ENCODE measurements at places on chromosomes 11 and 22.

- no peak for DNase-seq
Measured at GRCh38 chr11:116511684-116512083, 261.1 kb downstream of the BUD13 start.

DNA sequence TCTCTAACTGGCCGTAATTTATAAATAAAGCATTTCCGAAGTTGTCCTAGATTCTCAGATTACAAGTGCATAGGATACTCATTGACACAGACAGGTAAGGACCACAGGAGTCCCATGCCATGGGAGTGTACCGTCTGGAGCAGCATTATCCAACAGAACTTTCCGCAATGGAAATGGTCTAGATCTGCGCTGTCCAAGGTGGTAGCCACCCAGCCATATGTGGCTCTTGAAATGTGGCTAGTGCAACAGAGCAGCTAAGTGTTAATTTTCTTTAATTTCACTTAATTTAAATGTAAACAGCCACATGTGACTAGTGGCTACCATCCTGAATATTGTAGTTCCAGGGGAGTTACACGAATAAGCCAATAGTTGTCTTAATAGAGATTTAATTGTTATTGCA, 71.3 kb downstream of the GALNT18 start:
- DNase-seq: no peak

DNA sequence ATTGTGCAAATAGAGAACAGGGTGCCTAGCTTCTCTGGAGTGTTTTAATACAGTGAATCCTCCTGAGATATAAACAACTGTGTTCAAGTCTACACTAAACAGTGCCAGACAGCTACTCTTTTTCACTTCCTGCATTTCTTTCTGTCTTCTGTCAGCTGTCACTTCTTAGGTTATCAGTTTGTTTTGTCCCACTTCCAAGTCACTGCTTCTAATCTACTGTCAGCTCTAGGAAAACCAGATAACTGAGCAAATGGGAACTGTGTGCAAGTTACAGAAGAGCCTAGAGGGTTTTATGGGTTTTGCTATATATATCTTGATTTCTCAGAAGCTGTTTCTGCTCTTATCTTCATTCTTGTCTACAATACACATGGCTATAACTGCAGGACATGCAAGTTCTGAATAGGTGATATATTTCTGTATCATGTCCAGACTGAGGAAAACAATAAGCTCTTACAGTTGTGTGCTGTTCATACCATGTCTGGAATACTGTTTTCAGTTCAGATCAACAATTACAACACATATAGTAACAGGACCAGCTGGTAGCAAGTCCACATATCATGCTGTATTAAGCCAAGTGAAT, 5.8 kb downstream of the PITPNB start:
- DNase-seq: peak; percentile 11

- DNase-seq: no peak
Measured at GRCh38 chr11:102545701-102546100, 15.2 kb upstream of the MMP7 start.

DNA sequence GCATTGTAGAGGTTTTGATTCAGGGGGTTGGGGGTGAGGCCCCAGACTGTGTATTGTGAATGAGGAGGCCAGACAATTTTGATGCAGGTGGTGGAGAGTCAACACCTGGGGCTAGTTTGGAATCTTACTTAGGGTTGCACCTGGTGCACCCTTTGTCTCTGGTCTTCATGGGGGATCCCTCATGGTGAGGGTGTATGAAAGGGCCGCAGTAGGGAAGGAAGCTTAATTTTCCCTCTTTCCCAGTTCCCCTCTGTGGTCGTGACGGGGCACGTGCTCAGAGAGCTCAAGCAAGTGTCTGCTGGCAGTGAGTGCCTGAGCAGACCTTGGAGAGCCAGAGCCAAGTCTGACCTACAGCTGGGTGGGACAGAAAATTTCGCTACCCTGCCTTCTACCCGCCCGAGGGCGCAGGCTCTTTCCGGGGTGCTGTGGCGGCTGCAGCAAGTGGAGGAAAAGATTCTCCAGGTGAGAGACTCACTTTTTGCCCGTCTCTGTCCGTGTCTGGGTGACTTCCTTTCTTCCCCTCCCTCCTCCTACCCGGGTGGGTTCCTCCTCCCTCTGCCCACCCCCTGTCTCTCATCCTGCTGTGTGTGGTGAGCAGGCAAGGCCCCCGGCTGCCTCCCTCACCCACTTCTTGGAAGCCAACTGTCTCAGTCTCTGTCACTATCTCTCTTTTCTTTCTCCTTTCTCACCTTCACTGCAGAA, 131.7 kb downstream of the MICAL2 start:
- no peak for DNase-seq

- peak; percentile 91 for DNase-seq
Measured at GRCh38 chr11:66022401-66023185, 3.7 kb downstream of the CATSPER1 start.

DNA sequence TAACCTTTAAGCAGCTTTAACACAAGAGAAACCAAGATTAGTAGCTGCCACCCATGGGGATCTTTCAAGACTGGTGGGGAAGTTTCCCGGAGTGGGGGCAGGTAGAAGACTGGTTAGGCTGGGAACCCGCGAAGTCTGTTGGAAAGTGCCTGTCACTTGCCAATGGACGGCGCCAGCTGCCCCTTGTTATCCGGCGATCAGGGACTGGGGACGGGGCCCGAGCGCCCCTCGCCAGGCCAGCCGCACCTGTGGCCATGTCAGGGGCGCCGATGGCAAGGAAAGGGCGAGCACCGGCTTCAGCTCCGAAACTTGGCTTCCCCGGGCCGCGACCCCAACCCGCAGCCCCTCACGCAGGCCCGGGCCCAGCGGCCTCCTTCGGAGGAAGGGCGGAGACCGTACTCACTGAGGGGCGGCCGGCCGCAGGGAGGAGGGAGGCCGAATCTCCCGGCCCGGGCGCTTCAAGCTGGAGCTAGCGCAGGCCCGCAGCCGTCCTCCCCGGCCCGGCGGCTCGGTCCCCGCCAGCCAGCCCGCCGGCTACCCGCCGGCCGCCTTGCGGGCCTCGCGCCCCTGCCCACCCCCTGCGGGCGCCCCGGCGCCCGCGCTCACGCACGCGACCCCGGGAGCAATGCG, 539 bp downstream of the EIF4ENIF1 start:
- DNase-seq: peak; percentile 63

- DNase-seq: no peak
Measured at GRCh38 chr11:5171856-5172255, 17.3 kb upstream of the OR52A1 start.

- DNase-seq: no peak
Measured at GRCh38 chr11:69912911-69913451, 93.8 kb upstream of the FGF3 start.

GRCh38 chr11:95154514-95154913, 64.9 kb downstream of the ENDOD1 start:
- peak; percentile 72 for DNase-seq

- DNase-seq: peak; percentile 64
Measured at GRCh38 chr22:41799486-41800347, 762 bp upstream of the CCDC134 start.
